Stimulated activated CD4-positive, alpha-beta T cell treated with anti-CD3 and anti-CD28 coated beads, Interleukin-15, amount 100 ng/mL, for 1 hour (primary cell): ENCODE measurements at places on chromosomes 6 and 20.

- no peak for DNase-seq
These were observed 223.1 kb downstream of the BCAS1 start for GRCh38 chr20:53847139-53847836.

DNA sequence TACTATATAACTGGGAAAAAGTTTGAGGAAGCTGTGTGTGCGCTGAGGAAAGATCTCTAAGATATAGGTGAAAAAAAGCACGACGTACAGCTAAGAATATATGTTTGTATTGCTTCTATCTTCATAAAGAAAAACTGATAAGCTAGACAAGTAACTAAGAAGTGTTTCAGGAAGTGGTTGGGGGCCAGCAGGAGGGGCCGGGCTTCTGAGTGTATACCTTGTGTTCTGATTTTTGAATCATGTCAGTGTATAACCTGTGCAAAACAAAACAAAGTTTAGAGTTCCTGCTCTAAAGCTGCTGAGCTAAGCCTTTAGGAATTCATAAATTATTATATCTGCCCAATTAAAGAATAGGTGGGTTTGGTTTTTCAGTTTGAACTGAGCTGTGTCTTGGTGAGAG is 7.9 kb upstream of the OSER1 start:
- no peak for DNase-seq

GRCh38 chr6:127190552-127190951 is 72.1 kb downstream of the RSPO3 start:
- DNase-seq = no peak

DNA sequence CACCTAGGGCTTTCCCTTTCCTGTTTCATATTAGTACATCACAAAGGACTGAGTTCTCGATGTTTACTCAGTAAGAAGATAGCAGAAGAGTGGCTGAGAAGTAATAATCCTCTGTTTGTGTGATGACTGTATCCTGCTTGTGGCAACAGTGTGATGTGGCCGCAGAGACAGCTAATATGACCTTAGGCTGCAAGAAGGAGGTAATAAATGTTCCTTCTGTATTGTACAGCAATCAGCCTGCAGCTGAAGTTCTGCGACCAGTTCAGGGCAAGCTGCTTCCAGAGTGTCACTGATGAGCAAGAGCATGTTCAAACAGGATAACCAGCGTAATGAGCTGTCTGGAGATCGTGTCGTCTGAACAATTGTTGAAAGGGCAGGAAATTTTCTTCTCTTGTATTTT is 70.9 kb downstream of the OPN5 start:
- DNase-seq = no peak

- no peak for DNase-seq
These were observed 51.1 kb downstream of the GTF2H5 start for GRCh38 chr6:158219228-158219627.

DNA sequence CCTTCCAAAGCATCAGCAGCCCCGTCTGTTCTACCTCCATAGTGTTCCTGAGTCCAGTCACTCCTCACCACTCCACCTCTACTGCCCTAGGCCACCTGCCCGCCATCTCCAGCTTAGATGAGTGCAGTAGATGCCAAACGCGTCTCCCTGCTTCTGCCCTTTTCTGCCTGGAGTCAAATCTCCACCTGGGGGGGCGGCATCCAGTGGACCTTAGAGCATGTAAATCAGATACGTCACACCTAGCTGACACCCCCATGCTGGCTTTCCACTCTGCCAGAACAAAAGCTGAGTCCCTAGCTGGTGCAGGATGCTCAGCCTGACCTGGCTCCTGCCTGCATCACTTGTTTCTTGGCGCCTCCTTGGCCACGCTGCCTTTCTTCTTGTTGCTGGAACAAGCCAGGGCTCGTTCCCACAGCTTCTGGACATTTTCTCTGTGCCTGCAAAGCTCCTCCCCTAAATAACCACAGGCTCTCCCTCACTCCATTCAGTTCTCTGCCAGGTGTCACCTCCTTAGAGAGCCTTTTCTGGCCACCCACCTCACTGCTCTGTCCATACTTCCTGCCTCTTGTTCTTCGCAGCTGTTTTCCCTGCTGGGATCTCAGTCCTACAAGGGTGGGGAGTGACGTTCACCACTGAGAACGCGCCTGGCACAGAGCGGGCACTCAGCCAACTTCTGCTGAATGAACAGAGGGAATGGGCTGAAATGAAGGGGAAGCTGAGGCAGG is 5.8 kb downstream of the DDR1 start:
- DNase-seq = no peak

- no peak for DNase-seq
These were observed 24.9 kb downstream of the TTLL2 start for GRCh38 chr6:167349631-167350274.

GRCh38 chr20:40997116-40997515 is 31.5 kb upstream of the TOP1 start:
- no peak for DNase-seq

- peak; percentile 13 for DNase-seq
These were observed 85.1 kb downstream of the CLIC5 start for GRCh38 chr6:45930420-45931040.

DNA sequence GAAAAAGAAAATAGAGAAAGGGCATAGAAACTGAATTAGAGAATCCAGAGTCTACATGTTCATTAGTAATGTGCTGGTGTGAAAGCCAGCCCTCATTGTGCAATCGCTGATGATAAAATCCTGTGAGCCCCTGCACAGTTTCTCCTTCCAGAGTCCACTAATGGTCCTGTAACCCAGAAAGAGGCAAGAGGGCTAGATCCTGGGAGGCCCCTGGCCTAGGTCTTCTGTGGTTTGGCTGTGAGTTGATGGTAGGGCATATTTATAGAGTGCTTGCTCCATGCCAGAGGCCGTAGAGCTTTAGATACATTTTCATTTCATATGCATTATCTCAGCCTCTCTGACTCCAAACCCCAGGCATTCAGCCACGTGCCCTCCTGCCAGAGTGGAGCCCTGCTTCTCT is 94.9 kb upstream of the MTHFD1L start:
- no peak for DNase-seq

GRCh38 chr6:162109480-162110050 is 618.0 kb downstream of the PRKN start:
- no peak for DNase-seq

GRCh38 chr6:25749837-25750236 is 4.7 kb upstream of the SLC17A4 start:
- DNase-seq = no peak

- DNase-seq = no peak
These were observed 586.8 kb upstream of the JAG1 start for GRCh38 chr20:11260611-11261010.

DNA sequence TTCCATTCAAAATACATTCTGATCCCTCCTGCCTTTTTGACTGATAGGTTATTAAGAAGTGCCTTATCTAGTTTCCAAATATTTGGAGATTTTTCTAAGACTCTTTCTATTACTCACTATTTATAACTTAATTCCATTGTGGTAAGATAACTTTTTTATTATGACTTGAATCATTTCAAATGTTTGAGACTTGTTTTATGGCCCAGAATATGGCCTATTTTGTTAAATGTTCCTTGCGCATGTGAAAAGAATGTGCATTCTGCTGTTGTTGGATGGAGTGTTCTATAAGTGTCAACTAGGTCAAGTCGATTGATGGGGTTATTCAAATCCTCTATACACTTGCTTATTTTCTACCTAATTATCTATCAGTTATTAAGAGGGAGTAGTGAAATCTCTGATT is 13.1 kb upstream of the TCP11 start:
- DNase-seq = no peak

DNA sequence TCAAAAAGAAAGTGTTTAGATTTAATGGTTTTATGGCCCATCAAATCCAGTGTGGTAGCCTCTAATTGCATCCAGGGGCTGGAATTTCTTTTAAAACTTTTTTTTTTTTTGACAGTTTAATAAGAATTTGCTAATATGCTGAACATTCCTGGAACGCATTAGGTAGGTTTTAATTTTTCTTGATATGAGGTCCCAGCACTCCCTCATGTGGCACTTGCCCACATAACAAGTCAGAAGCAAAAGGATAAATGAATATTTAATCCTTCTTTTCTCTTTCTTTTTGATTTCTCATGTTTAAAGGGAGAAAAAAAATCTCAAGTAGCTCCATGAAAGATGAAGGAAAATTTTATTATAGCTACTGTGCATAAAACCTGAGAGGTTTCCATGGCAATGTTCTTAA is 13.5 kb downstream of the HAO1 start:
- DNase-seq = no peak

GRCh38 chr20:18428490-18429173 is 38.2 kb downstream of the DZANK1 start:
- DNase-seq = no peak

- no peak for DNase-seq
These were observed 636.9 kb downstream of the MMUT start for GRCh38 chr6:48826152-48826515.

DNA sequence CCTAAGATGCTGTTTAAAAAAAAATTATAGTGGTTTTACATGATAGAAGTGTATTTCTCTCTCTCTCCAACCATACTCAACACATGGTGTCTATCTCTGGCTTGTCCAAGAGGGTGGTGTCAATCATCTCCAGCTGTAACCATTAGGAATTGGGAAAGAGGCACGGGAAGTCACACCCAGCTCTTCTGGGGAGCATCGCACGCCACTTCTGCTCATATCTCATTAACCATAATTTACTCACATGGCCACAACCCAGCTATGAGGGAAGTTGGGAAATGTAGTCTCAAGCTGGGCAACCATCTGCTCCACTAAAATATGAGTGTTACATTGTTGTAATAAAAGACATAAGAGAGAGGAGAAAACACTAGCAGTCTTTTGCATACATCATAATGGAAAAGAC is 30.4 kb upstream of the TSHZ2 start:
- no peak for DNase-seq

GRCh38 chr6:146990284-146990683 is 213.9 kb upstream of the STXBP5 start:
- DNase-seq = no peak

- no peak for DNase-seq
These were observed 48.2 kb downstream of the JAG1 start for GRCh38 chr20:10625641-10626040.
